ENCODE measurements at places on chromosomes 3 and 15.

DNA sequence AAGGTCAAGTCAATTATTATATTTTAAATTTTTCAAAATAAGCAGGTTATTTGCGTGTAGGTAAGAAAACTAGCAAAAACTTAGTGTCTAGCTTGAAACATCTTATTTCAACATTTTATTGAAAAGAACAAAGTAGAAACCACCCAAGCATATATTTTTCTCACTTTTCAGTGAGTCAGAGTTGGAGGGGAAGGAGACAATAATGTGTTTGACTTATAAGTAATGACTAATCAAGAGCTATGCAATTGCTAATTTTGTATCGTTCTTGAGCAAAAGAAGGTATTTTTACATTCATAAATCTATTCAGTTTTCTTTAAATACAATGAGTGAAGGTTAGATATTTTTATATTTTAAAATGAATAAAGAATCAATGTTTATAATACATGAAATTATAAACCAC is 54.4 kb upstream of the P2RY1 start:
- DNase-seq, result no peak

DNA sequence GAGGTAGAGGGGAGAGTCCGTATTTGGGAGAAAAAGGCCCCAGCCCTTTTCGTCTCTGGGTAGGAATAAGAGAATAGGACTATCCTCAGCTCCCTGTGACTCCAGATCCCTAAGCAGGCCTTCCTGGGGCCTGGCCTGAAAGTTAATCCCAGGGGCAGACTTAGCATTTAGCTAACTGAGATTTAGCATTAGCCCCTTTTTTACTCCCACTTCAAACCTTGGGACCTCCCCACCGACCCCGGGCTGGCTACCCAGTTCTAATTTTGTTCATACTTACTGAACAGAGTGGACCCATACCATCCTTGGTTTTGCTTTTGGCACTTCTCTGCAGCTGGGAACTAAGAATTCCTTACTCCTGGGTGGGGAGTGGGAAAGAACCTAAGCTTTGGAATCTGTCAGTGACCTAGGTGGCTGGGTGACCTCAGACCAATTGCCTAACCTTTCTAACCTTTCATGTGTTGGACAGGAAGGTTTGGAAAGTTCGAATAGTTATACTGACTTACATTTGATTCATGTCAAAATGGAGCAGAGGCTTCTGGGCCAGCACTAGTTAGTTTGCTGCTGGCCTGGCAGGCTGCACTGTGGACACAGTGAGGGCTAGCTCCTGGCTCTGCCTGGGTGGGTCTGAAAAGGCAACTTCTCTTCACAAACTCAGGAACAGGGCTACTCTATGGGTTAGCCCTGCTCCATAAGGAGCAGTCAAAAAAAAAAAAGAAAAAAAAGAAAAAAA is 11.6 kb downstream of the TTC21A start:
- no peak for DNase-seq

DNA sequence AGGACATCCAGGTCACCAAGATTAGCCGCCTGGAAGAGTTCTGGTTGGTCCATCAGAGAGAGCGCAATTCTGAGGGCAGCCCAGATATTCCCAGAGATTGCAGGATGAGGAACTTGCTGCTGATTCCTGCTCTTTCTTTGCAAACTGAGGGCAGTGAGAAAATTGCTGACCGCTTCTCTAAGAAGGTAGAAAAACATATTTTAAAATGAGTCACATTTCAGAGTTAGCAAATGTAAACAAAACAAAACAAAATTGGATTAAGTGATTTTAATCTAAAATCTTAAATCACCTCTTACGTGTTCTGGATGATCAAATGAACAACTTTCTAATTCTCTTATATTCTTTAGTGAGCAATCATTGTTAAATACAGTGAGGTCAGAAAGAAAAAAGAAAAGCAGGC is 149.0 kb downstream of the USP13 start:
- DNase-seq, result peak; percentile 28

GRCh38 chr3:132898141-132898540 is 140.1 kb upstream of the TMEM108 start:
- no peak for DNase-seq

- peak; percentile 98 for DNase-seq
Measured at GRCh38 chr15:65832549-65833364, 36.5 kb upstream of the RAB11A start.

DNA sequence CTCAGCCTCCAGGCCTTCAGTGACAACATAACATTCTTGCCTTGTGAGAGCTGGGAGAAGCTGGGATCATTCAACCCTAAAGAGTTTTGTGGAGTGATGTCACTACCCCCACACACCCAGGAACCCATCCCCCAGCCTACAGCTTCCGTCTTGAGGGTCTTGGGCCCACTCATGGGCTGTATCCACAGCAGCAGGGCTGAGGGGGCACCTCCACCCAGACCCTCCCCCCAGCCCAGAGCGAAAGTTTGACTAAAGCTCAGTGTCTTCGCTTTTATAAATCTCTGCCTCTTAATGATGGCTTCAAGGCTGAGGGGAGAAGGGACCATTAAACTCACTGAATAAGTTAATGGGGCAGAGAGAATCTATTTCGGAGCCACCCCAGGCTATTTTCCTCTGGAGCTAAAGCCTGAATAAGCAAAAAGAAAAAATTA is 23.8 kb downstream of the NTRK3 start:
- DNase-seq, result no peak

DNA sequence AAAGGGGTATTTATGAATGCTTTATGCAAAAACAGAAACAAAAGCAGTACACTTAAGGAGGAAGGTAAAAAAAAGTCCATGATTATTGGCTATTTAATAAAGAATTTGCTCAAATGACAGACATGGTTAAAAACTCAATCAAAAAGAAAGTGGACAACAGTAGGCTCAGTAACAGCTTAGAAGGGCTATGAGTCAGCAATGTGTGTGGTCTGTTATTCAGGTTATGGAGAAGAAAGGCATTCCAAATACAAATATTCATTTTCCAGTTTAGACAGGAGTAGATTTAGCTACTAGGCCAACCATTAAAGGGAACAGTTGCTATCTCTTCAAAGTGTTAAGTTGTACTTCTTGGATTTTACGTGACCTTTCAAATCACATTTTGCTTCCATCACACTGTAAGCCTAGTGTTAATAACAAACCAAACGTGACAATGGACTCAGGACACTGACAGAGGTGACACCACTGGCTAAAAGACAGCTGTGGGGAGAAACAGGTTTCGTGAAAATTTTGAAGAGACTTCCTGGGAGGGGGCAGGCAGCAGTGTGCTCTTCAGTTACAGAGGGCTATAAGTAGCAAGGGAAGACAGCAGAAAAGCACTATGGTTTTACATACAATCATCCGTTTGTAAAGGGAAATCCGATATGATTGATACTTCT is 41.7 kb upstream of the MYO5C start:
- DNase-seq, result peak; percentile 79

GRCh38 chr3:196169836-196170240 is 41.4 kb downstream of the ZDHHC19 start:
- DNase-seq, result no peak

DNA sequence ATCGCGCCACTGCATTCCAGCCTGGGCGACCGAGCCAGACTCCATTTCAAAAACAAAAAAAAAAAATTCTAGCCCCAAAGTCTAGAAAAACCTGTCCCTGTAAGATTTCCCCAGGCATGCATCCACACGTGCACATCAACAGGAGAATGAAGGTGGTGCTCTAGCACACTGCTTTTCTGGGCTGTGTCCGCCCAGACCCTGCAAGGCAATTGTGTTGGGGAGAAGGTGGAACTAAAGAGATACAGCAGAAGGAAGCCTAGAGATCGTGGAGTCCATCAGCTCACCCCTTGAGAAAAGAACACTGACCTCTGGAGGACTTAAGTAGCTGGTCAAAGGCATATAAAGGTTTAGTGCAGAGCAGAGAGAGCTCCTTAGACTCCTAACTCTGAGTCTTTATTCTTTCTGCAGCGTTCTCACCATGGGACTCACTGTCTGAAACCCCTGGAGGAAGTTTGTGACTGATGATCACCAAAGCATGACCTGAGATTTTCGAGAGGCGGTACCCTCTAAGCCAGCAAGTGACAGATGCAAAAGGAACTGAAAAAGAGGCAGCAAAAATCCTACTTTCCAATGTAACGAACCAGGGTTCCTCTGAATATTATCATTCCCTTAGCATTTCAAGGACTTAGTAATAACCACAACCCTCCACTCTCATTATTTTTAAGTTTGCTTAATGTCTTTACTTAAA is 179.8 kb downstream of the MEX3B start:
- DNase-seq, result no peak

DNA sequence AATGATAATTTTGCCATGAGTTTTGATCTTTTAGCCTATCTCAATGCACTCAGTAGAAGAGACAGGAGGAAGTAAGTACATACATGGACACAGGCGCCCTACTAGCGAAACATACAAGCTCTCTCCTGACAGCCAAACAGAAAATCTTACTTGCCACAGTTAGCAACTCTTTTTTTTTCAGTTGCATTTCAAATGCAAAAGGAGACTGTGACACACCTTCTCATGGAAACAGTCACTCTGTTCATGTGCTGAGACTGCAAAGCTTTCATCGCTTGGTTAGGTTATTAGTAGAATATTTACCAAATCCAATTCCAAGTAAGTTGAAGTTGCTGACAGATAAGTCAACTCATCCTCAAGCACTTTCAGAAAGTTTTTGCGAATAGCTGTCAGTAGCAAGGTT is 223.3 kb downstream of the FOXP1 start:
- no peak for DNase-seq

DNA sequence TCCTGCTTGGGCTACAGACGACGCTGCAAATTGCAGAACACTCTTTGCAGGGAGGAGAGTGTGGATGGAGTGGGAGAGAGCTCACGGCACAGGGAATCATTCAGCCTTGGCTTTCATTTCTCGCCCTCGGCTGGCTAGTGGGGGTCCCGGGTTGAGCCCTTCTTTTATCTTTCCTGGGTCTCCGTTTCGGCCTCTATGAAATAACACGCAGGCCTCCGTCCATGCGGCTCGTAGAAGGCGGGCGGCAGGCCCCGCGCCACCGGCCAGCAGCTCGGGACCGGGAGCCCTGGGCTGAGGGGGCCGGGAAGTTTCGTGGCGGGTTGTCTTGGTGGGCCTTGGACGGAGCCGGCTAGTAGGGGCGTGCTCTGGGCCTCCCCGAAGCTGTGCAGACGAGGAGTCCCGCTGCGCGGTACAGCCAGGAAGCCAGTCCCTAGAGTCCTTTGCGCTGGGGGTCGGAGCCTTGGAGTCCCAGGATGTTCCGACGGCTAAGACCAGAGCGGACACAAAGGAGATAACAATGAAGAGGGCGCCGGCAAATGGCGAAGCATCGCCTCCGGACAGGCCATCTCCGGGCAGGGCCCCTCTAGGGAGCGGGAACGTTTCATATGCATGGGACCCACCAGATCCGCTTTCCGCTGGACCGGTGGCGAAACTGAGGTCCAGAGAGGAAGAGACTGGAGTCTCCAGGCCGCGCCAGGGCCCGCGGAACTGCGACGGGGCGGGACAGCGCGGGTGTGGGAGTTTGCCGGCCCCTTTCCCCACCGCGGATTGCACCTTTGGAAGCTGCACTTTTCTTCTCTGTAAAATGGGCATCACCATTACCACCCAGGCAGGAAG is 4.3 kb downstream of the RNU6-1 start:
- DNase-seq, result no peak

Measured in choroid plexus epithelial cell (primary cell).